Activated gamma-delta T cell (primary cell): ENCODE measurements at places on chromosomes 2 and 18.

DNA sequence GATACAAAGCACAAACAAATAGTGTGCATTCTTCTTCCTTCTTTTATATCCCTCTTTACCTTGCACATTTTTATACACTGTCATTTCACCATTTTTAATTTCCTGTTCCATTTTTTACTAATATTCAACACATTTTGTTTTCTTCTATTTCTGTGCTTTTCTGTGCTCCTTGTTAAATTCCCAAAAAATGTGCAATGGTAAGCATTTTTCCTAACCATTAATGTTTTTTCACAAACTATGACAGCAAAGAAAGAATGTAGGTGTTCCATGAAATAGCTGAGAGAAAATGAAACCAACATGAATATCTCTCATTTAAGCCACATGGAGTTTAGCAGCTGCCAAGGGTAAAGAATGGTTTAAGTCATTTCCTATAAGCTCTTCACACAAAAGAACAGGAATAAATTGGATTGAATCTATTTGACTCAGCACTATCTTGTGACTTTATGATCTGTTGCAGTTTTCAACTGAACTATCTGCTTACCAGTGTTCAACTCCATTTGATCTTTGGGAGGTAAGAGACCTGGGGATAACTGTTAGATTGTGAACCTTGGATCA lies 145.7 kb upstream of the CDH19 start:
- no peak for DNase-seq

- DNase-seq, result no peak
Measured at GRCh38 chr2:117785740-117786139, 28.8 kb upstream of the DDX18 start.

- no peak for DNase-seq
Measured at GRCh38 chr18:61496374-61496773, 163.1 kb downstream of the CDH20 start.

DNA sequence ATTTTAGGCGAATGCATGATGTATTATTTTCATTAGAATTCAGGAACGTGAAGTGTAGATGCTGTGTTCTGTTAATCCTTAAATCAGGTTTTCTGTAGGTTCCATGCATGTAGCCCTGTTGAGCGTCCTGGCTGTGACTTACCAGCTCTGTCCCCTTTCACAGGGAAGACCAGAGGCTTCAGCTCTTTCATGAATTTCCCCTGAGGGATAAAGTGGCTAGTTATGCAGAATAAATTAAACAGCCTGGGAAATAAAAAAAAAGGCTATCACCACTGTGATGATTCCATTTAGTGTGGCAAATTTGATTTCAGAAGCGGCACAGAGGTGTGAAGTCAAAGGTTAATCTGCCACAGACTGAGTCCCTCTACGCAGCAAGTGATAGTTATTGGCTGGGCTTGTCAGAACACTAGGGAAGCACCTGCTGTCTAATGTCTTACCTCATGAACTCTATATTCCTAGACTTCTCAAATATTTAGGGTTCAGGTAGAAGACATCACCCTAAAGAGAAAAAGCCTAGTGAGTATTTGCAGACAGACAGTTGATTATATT lies 61.6 kb upstream of the LINC00305 start:
- no peak for DNase-seq

GRCh38 chr18:12838178-12838634 lies 45.8 kb downstream of the PTPN2 start:
- DNase-seq, result no peak

DNA sequence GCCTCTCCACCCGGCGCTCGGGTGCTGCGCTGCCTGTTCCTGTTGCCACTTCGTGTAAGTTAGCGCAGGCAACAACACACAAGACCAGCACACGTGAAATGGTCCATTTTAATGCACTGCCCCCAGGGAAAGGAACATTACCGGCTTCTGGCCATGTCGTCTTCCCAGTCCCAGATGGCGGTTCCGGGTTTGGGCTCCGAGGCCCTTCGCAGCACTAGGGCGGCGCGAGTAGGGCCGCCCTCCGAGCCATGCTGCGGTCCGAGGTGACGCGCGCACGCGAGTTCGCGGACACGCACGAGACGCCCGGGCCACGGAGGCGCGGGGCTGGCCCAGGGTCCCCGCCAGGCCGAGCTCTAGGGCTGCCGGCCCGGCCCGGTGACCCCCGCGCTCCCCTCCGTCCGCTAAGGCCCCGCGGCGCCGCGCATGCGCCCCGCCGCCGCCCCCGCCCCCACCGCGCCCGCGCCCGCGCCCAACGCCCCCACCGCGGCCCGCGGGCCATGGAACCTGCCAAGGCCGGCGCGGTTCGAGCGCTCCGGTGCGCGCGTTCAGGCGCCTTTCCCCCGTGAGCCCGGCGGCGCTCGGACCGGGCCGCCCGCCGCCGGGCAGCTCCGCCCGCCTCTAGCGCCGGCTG lies 367 bp upstream of the ZNF236 start:
- DNase-seq, result peak; percentile 51

DNA sequence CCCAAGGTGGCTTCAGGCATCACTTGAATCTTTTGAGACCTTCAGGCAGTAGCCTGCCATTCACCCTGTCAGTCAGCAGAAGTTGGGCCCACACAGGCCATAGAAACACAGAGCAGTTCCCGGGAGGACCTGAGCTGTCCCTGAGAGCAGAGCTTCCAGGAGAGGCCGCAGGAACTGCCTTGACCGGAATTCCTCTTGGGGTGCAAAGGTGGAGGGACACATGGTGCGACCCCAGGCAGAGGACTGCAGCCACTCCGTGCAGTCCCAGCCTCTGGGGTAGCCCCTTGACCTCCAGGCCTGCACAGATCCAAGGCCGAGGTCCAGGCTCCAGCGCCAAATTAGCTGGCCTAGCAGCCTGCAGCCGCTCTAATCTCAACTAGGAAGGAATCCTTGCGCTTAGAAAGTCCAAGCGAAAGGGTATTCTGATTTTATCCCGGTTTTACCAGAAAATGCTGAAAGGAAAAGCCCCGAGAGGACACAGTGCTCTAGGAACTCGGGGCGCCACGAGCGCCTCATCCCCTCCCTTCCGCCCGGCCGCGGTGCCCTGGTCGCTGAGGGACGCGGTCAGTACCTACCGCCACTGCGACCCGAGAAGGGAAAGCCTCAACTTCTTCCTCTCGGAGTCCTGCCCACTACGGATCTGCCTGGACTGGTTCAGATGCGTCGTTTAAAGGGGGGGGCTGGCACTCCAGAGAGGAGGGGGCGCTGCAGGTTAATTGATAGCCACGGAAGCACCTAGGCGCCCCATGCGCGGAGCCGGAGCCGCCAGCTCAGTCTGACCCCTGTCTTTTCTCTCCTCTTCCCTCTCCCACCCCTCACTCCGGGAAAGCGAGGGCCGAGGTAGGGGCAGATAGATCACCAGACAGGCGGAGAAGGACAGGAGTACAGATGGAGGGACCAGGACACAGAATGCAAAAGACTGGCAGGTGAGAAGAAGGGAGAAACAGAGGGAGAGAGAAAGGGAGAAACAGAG lies 5.4 kb downstream of the SIX2 start:
- no peak for DNase-seq

- no peak for DNase-seq
Measured at GRCh38 chr2:193350509-193350908, 1155.8 kb upstream of the TMEFF2 start.

DNA sequence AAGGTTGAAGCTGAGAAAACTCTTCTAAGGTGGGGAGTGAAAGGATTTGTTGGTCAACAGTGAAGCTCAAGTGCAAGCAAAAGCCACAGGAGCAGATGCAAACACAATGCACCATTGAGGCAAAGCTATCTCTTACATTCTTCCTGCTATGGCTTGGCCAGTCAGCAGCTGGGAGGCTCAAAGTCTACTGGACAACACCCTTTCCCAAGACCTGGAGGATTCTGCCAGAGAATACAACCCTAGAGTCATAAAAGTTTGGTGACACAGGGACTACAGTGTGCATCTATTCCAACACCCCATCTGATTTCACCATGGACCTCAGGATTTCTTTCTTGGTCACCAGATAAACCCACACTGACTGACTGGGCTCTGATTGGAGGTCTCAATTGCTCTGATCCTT lies 342.0 kb downstream of the HRH4 start:
- DNase-seq, result no peak

GRCh38 chr2:240585101-240585500 lies 1.4 kb upstream of the CAPN10 start:
- no peak for DNase-seq

GRCh38 chr2:48137829-48138228 lies 231.5 kb upstream of the FBXO11 start:
- DNase-seq, result no peak

GRCh38 chr18:23903971-23904370 lies 110.6 kb upstream of the TTC39C start:
- no peak for DNase-seq

DNA sequence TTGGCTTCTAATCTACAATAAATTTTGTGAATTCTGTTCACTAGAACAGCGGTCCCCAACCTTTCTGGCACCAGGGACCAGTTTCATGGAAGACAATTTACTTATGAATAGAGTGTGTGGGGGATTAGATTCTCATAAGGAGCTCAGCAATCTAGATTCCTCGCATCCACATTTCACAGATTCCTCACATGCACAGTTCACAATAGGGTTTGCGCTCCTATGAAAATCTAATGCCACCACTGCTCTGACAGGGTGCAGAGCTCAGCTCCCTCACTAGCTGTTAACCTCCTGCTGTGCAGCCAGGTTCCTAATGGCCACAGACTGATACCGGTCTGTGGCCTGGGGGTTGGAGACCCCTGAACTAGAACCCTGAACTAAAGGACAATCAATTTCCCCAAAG lies 1568.6 kb upstream of the NXPH2 start:
- no peak for DNase-seq

- DNase-seq, result no peak
Measured at GRCh38 chr2:85504778-85505261, 34.1 kb upstream of the MAT2A start.

GRCh38 chr18:8450013-8450412 lies 159.2 kb upstream of the RAB12 start:
- DNase-seq, result no peak
